ENCODE measurements at places on chromosomes 3 and 15.

- DNase-seq = no peak
Observed at GRCh38 chr3:143367171-143367570, 247.6 kb downstream of the CHST2 start.

DNA sequence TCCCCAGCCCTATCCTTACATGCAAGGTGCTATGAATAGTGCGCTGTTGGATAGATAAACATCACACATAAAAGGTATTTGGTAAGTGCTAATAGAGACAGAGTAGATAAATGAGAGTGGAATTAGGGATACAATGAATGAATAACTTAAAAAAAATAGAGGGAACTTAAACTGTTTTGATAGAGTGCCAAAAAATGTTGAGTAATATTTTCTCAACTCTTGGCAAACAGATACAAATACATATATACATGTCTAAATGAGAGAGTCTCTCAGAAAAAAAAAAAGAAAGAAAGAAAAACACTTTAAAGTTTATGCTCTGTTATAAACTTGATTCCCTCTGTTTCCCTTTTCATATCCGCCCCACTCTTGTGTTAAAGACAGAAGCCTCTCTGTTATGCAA, 667.4 kb downstream of the ROBO2 start:
- DNase-seq = no peak

DNA sequence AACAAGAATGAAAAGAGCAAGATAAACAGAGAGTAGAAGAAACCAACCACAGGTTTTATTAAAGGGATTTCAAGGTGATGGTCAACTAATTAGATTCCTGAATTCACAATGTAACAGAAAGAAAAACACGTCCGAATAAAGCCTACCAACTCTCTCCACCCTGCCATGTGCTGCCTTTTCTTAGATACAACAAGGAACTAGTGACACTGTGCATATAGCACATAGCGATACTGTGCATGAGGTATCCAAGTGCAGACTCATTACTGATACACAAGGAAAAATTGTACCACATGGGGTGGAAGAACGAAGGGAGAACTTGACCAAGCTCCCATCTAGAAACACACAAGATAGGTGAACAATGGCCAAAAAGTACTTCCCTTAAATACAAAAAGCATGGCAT, 154.6 kb downstream of the MAGI1 start:
- DNase-seq = no peak

DNA sequence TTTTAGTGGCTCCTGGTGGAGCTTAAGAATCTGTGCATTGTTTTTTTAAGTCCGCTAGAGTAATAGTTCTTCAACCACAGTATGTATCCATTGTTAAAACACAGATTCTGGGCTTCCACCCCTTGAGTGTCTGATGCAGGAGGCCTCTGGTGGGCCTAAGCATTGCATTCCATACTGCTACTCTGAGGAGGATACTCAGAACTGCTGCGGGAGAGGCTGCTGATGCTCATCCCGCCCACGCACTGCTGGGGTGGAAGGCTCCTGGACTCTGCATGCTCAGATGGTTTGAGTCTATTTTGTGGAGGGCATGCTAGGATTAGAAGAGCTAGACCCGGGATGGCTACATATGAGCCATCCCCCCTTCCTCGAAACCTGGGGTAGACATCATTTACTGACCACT, 74.4 kb downstream of the THSD4 start:
- no peak for DNase-seq

GRCh38 chr15:101258238-101259144, 6.6 kb upstream of the CHSY1 start:
- DNase-seq = no peak

GRCh38 chr3:182000447-182000846, 288.7 kb downstream of the SOX2 start:
- DNase-seq = no peak

DNA sequence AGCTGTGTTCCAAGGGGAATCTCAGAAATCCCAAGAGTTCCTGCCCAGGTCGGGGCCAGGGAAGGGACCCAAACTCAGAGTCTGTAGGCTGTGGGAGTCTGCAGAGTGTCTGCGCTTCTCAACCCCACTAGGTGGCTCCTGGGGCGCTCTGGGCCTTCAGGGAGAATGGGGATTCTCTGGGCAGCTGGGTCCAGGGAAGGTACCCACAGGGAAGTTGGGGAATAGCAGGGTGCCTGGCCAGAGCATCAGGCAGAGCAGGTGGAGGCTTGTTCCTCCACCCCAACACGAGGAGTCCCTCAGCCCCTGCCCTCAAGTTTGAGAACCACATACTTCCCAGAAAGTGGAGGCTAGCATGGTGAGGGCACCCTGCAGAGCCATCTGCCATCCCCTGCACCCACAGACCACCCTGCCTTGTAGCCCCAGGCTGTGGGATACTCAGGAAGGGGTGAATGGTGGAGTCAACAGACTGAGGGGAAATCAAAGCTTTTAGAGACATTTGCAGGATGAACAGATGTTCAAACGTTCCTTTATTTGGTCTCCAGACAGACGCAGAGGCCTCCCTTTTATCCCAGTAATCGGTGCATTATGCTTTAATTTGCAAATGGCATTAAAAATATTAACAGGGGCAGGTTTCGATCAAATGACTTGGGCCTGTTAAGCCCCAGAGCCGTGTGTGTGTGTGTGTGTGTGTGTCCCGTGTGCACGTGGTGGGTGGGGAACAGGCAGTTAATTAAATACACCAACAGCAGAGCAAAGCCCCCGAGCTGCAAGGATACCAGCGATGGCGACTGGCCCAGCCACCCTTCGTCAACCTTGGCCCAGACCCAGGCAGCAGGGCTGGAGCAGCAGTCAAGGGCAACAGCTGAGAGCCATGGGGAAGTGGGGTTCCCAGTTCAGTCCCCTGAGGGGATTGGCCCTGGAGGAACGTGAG, 57.7 kb downstream of the DNAJB8 start:
- no peak for DNase-seq

GRCh38 chr15:50675535-50676144, 11.0 kb downstream of the TRPM7 start:
- no peak for DNase-seq

DNA sequence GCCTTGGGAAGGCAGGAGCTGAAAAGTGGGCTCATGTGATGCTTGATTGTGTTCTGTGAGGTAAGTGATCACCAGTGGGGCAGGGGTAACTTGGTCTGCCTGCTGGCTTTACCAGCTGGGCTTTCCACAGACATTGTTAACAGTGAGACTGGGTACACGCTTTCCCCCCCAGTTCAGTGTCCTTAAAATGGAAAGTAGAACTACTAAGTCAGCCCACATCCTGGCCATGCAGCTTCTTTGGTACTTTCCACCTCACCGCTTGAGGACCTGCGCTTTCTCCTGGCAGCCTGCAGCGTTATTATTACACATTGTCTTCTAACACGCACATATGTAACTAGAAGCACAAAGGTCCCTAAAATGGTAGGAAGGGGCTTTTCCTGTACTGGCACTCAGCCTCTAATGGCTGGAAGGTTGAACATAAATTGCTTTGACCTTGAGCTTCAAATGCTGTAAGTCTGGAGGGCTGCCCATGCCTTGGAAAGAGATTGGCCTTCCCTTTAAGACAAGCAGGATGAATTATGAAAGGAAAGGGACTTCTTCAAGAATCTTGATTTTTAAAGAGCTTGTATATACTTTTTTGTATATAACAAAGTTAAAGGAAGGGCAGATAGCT, 216.1 kb upstream of the ROPN1 start:
- no peak for DNase-seq

DNA sequence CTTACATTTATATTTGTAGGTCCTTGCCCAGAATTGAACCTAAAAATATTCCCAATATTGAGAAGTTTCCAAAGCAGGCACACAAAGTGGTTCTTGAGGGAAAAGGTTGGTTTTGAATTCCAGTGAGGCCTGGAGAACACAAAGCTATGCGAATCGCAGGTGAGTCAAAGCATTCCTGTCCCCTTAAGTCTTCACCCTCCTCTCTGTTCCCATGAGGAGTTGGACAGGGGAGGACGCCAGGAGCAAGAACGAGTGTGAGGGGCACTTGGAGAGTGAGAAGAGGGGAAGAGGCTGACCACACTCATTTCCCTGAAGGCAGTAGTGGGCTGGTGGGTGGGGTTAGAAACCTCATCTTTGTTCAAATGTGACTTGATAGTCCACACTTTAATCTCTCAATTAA, 185.8 kb upstream of the EOMES start:
- DNase-seq = no peak

DNA sequence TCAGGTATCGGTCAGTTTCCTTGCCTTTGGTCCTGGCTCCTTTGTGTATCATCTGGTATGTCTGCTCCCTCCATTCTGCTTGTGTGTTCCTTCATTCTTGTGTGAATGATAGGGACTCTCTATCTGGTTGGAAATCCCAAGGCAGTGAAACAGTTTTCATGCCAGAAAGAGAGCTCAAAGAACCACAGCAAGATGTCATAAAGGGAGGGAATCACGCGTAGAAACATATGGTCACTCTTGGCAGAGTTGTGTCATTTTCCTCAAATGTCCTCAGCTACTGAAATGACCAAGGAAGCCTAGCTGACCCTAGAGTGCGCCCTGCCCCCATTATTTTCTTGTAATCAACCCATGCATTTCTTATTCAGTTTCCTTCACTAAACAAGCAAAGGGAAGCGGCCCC, 48.0 kb downstream of the RASGRP1 start:
- no peak for DNase-seq

- no peak for DNase-seq
Observed at GRCh38 chr15:35630985-35631384, 85.0 kb upstream of the DPH6 start.

- no peak for DNase-seq
Observed at GRCh38 chr3:174332391-174332790, 526.7 kb upstream of the NAALADL2 start.

DNA sequence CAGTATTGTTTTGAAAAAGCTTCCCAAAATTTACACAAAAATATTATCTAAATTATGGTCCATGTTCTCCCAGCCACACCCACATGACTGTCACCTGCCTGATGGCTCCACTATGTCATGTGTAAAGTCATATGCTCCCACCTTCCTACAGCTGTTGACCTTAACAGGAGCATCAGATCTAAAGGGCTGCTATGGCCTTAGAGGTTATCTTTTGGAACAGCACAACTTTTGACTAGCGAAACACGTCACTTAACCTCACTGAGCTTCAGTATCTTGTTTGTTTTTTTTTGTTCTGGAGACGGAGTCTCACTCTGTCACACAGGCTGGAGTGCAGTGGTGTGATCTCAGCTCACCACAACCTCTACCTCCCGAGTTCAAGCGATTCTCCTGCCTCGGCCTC, 64.4 kb downstream of the PRKAR2A start:
- DNase-seq = no peak

GRCh38 chr3:136929977-136930670, 27.7 kb upstream of the IL20RB start:
- no peak for DNase-seq

DNA sequence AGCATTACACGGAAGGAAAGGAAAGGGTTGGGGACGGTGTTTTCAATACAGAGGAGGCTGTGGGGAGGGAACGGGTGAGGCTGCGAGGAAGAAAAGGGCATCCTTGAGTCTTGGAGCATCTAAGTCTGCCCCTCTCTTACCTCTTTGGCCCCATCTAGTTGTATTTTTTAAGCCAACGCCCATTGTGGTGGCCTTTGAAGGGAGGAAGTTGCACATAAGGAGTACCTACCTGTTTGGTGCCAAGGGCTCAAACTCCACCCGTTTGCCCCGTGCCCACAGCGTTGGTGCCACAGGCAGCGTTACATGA, 146.1 kb upstream of the UMPS start:
- DNase-seq = no peak

- DNase-seq = no peak
Observed at GRCh38 chr3:76324101-76324500, 538.8 kb upstream of the ZNF717 start.

DNA sequence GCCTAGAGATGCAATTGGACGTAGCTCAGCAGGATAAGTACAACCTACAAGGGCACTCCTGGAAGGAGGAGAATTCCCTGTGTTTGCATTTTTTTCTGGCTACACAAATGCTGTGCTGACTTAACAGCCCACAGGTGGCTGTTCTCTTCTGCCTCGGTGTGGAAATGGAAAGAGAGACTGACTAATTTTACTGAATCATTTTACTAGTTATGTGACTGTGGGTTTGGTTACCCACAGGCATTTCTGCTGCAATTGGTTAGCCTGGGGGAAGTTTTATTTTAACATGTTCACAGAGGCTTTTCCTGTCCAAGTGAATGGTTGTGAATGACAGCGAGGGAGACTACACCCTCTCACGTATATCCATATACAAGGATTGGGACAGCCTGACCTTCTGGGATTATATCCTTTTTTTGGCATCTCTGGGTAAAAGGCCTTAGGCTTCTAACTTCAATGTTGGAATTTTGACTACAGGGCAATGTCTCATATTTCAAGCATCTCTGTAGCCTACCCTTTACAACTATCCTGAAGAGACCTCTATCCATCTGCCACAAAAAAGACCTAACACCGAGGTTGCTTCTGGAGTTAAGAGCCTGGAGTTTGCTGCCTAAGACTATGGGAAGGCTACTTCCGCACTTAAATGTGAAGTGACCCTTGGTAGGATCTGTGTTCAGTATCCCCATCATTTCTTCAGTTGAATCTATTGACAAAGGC, 67.2 kb upstream of the TP63 start:
- DNase-seq = no peak

DNA sequence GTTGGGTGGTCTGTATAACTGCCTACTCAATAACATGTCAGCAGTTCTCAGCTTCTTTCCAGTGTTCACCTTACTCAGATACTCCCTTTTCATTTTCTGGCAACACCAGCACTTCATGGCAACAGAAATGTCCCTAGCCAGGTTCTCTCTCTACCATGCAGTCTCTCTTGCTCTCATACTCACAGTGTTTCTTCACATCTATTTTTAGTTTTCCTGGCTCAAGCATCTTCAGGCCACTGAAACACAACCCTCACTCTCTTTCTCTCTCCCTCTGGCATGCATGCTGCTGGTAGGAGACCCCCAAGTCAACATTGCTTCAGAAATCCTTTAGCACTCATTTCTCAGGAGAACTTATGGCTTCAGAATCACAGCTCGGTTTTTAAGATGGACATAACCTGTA, at the start of gene CAPN3:
CAPN3 (plus strand) TSS at position 253 of the 400 bp plus-strand sequence. CDS start 305 bp downstream, outside the sequence.
- no peak for DNase-seq

DNA sequence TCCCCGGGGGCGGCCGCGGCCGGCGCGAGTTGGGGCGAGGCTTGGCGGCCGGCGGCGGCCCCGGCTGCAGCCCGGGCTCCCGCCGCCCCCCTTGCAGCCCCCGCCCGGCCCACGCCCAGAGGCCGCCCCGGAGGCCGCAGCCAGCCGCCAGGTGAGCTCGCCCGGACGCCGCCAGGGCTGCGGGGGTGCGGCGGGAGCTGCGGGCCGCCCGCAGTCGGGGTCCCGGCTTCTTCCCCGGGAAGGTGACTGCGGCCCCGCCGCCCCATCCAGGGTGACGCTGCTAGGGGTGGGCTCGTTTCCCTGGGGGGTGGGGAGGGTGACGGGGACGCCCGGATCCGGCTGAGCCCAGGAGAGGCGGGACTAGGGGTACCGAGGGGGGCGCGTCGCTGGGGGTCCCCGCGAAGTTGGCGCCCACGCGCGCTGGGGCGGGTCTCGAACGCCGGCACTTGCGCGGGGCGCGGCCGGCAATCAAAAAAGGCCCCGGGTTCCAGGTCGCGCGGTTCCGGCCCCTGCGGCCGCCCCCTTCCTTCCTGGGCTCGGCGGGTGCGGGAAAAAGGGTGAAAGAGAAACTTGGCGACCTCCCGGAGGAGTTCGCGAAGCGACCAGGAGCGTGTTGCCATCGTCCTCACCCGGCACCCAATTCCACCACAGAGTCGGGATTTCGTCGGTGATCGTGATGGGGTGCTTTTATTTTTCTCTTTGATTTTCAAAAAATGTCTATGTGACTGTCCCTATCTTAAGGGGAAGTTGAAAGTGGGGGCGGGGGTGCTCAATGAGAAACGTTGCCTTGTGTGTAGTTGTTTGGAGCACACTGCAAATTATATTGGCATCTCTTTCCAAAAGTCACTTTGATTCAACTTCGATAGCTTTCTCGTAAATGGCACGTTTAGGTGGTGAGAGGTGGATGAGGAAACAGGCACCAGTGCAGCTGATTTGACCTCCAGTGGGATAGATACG, 619 bp downstream of the ATXN7 start:
- DNase-seq = no peak
